ENCODE measurements at places on chromosomes 12 and 14.

GRCh38 chr12:70837026-70837425 is 83.5 kb downstream of the PTPRR start:
- DNase-seq = no peak

DNA sequence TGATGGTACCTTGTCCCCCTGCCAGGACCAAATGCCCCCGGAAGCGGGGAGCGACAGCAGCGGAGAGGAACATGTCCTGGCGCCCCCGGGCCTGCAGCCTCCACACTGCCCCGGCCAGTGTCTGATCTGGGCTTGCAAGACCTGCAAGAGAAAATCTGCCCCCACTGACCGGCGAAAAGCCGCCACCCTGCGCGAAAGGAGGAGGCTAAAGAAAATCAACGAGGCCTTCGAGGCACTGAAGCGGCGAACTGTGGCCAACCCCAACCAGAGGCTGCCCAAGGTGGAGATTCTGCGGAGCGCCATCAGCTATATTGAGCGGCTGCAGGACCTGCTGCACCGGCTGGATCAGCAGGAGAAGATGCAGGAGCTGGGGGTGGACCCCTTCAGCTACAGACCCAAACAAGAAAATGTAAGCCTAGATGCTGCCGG is 410 bp downstream of the MYF6 start:
- DNase-seq = no peak

DNA sequence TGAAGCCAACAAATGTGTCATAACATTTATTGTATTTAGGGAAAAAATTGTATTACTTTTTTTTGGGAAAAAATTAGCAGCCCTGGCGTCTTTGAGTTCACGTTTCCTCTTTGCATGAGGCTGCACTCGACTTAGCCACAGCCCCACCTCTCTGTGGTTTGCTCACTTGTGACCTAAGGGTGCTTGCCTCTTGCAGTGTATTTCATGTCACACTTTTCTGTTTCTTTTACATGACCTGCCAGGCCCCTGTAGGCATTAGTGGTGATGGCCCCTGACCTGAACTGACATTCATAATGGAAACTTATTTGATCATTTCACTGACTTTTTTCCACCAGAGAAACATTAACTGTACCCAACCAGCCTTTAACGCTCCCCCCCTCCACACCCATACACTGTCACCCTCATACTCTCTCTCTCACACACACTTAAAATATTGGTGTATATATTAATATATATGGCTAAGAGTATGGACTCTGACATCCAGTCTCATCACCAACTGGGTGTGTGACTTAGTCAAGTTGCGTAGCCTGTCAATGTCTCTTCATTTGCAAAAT is 122.9 kb downstream of the PRKCH start:
- no peak for DNase-seq

DNA sequence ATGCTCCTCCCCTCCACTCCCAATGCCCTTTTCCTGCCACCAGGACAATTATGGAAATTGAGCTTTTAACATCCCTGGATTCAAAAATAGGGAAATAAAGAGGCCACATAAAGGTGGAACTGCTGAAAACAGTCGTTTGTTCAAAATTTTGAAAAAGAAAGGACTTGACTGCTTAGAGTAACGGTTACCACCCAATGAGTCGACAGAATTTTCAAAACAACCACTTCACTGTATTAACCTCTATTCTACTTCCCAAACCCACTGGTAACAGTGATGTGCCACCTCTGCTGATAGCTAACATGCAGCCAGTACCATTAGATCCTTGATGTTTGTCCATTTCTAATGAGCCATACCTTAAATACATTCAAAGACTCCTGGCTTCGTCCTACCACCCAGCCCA is 4.9 kb downstream of the ST8SIA1 start:
- DNase-seq = no peak

DNA sequence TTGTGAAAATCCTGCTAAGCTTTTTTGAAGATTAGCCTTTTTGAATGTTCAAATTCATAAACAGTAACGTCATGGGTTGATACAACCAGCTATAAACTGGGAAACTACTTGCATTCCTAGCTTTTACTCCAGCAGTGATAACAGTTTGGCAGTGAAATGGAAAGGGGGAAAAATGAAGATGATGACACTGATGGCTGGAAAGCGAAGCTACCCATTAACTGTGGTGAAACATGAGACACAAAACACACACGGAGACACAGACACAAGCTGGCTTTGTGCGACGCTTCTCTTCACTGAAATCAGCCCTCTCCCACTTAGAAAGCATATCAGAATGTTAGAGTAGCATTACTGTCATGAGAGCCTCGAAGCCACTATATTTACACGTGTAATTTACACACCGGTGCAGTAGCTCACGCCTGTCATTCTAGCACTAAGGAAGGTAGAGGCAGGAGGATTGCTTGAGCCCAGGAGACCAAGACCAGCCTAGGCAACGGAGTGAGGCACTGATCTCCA is 15.7 kb downstream of the VPS37B start:
- no peak for DNase-seq

DNA sequence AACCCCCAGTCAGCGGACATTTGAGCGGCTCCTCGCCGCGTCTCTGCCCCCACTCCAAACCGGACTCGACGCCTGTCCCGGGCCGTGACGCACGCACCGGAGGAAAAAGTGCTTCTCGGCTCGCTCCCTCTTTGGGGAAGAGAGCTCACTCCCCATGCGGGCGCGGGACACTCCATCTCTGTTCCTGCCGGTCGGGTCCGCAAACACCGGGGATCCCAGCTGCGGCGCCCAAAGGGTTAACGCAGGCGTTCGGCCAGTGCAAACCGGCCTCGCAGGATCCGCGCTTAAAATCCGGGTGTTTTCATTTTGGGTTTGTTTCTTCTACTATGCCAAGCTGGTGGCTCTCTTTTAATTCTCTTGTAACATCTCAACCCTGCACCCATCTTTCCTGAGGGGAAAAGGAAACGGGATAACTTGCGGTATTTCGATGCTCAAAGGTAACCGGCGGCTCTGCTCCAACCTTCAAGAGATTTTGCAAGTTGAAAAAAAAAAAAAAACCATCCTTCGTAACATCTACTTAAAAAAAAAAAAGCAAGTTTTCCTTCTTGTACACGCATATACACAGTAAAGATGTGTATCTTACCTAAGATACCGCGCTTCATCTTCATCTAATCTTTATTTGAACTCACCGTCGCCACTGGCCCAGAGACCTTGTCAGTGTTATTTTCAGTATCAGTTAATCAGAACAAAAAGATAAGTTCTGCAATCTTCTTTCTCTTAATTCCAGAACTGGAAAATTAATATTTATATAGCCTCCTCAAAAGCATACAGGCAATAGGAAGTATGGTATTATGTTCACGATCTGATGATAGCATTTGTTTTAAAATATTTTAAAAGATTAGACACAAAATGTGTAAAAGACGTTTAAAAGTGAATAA is 1.6 kb upstream of the ATP2B1 start:
- DNase-seq = no peak

- no peak for DNase-seq
Measured at GRCh38 chr14:67738740-67739504, 37.2 kb downstream of the RDH12 start.

DNA sequence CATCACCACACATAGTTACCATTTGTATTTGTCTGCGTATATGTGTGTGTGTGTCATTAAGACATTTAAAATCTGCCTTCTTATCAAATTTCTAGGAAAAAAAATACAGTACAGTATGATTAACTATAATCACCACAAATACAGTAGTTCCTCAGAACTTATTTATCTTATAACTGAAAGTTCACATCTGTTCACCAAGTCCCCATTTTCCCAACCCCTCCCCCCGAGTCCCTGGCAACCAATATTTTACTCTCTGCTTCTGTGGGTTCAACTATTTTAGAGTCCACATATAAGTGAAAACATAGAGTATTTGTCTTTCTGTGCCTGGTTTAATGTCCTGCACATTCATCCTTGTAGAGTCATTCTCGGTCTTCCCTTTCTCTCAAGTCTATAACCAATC is 12.3 kb downstream of the CAPS2 start:
- DNase-seq = no peak

- DNase-seq = no peak
Measured at GRCh38 chr12:12723149-12723680, 6.0 kb downstream of the CDKN1B start.

DNA sequence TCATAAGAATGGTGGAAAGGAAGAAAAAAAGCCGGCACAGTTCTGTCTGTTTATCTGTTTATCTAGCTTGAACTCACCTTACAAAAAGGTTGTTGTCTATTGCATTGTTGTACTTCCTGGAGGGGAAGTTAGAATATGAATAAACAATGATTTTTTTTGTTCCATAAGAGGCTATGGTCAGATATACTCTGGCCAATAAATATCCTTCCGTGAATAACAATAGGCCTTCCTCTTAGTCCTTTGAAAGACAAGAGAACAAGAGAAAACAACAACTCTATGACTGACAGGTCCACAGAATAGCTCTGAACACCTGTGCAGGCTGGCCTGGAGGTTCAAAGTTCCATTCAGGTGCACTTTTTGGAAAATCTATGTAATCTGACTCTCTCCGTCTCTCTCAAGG is 192.8 kb upstream of the KRR1 start:
- DNase-seq = no peak

DNA sequence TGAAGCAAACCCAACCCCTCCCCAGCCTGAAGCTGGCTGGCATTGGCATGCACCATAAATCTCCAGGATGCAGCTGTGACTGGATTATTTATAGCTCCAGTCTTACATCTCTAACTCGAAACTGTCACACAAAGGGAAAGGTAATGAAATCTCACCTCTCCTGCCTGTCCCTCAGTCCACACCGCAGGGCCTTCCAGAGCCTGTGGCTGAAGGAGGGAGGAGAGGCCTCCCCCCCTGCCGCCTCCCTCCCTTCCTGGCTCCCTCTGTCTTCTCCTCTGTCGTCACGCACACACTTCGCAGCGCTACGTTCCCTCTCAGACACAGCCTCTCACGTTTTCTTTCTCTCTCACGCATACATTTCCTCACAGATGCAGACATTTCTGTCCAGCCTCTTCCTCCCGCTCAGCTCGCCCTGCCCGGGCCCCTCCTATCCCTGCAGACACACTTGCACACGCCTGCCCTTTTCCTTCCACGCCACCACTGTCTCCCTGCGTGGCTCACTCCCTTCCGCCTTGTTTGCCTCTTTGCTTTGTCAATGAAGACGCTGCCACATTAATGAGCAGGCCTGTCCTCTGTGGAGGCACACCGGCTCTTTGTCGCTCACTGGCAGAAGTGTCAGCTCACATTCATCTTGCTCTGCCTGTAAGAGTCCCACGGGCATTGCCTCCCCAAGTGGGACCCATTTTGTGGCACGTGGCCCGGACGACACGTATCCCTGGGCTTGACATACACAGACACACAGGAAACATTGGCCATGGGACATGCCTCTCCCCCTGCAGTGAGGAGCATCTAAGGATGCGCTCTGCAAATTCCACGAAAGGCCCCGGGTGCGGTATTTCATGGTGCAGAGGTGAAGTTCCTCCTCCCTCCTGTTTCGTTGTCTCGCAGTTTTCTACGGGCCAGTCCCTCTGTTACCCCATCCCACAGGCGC is 27.9 kb downstream of the IRF2BPL start:
- peak; percentile 78 for DNase-seq

GRCh38 chr12:103839609-103840461 is 1.2 kb downstream of the NT5DC3 start:
- DNase-seq = no peak

- DNase-seq = no peak
Measured at GRCh38 chr14:52078721-52079120, 9.9 kb upstream of the NID2 start.

DNA sequence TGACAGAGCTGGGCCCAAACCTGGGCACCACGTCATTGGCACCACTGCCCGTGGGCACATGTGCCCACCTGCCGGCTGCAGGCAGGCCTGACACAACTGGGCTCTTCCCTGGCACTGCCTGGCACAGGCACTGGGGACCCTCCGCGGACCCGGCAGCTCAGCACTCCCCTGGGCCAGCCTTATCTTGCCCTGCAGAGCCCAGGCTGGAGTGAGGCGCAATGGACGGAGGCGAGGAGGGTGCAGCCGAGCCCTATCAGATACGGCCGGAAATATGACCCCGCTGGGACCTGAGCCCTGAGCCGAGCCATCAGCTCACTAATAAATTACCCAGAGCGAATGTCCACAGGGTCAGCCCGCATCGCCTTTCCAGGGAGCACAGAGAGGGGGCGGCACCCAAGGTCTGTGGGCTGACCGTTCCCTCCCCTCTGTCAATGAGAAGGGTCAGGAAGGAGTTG is 1.7 kb upstream of the C14orf180 start:
- DNase-seq = no peak

GRCh38 chr14:81819344-81819743 is 285.7 kb upstream of the SEL1L start:
- no peak for DNase-seq

DNA sequence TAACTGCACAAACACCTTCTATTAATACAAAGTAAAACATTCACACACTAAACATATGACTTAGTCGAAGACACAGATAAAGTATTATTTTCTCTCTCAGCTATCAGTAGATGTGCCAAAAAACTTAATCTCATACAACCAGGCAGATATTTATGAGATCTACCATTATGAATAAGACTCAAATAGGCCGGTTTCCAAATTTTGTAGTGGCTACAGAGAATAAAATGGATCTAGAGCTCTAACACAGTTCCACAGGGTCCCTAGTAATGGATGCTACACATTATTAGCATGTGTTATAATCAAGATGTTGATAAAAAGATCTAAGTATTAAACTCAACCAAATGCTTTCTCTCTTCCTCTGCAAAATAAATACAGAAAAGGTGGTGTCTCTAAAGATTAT is 10.4 kb downstream of the SAV1 start:
- DNase-seq = no peak

DNA sequence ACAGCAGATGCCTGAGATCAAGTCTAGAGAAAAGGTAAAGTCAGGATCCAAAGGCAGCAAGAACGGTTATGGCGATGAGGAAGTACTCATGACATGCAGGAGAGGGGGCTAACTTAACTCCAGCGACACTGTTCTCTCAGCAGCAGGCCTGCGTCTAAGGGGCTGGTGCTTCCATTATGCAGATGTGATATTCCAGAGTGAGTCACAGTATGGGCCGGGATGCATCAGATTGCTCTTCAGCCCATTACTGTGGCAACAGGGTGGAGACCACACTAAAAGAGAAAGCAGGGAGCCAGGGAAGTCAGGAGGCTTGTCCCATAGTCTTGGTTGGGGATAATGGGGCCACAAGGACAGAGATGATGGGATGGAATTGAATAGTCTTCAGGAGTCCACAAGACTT is 151.8 kb upstream of the NTF3 start:
- no peak for DNase-seq

DNA sequence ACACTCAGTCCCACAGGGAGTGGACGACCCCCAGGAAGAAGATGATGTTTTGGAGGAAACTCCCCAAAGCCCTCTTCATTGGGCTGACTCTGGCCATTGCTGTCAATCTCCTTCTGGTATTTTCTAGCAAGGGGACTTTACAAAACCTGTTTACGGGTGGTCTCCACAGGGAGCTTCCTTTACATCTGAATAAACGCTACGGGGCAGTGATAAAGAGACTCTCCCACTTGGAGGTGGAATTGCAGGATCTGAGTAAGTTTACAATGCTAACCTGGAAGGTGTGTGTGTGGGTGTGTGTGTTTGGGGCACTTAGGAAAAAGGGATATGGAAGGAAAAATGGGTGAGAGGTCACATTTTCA is 416 bp downstream of the GALNT8 start:
- no peak for DNase-seq

Data from NCI-H510A (cell line).